Stimulated activated CD8-positive, alpha-beta memory T cell treated with anti-CD3 and anti-CD28 coated beads, Interleukin-2, amount 100 ng/mL, for 1 hour (primary cell): ENCODE measurements at places on chromosomes 12 and 14.
A peak's percentile ranks its signal among the peaks of the same experiment; 100 is the strongest.

GRCh38 chr14:20613094-20614037, 22.2 kb upstream of the RNASE12 start:
- peak; percentile 61 for DNase-seq

DNA sequence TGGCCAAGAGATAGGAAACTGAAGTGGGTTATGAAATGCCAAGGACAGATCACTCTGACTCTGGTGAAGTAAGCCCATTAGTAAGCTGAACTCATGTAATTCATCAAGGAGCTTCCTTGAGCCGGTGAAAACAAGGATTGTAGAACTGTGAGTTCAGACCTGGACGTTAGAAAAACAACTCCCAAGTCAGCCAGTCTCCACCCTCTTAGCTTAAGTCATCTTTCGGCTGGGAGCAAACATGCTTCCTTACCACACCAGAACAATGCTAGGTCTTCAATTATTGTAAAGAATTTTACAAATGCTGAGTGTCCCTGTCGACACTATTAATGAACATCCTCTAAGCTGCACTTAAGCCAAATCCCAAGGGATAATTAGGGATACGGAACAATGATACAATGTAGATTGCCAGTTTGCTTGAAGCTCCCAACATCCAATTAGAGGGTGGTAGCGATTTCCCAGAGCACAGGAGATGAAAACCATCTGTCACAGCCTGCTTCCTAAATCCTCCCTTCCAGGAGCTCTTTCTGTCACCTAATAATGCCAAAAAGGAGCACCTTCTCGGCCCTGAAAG, 45.7 kb upstream of the VASH1 start:
- DNase-seq = no peak

DNA sequence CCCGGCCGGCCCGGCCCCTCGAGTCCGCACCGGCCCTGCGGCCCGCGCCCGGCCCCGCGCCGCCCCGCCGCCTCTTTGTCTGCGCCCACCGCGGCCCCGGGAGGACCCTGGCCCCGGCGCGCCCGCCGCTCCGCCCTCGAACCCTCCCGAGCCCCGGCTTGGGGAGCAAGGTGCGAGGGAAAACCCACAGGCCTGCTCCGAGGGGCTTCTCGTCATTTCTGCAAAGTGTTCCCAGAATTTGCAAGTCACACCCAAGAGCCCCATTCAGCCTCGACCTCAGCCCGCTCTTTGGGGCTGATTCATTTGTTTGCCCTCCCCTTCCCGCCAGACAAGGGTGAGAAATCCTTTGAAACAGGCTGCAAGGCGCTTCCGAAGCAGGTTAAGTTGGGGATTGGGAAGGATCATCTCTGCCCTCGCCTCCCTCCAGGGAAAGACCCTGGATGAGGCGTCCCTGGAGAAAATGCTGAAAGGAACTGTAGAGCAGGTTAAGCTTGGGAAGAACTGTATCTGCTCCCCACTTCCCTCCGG, 325 bp upstream of the CLIP1 start:
- DNase-seq = peak; percentile 9

DNA sequence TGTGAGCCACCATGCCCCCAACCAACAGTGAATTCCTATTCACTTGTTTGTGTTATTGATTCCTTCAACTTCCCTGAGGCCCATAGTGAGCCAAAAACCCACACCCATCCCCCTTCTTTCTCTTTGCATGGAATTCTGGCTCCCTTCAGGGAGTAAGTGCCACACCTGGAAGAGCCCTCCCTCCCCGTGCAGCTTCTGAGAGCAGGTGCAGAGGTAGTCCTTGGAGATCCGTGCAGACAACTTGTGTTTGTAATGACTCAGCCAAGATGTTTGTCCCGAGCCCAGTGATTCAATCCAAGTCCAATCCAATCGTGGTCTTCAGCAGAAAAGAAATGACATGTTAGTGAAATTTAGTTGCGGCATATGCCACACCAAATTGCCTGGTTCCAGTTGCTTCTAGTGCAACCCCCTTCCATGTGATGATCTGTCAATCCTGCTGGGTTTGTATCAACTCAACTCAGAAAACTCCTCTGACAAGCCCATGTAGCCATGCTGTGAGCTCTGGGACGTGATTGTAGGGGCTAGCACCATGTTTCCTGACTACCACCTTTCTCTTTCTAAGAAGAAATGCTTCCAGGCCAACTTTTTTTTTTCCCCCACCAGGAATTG, 27.5 kb downstream of the GPRC5A start:
- no peak for DNase-seq

GRCh38 chr14:84584511-84584910, 945.4 kb upstream of the FLRT2 start:
- DNase-seq = no peak

DNA sequence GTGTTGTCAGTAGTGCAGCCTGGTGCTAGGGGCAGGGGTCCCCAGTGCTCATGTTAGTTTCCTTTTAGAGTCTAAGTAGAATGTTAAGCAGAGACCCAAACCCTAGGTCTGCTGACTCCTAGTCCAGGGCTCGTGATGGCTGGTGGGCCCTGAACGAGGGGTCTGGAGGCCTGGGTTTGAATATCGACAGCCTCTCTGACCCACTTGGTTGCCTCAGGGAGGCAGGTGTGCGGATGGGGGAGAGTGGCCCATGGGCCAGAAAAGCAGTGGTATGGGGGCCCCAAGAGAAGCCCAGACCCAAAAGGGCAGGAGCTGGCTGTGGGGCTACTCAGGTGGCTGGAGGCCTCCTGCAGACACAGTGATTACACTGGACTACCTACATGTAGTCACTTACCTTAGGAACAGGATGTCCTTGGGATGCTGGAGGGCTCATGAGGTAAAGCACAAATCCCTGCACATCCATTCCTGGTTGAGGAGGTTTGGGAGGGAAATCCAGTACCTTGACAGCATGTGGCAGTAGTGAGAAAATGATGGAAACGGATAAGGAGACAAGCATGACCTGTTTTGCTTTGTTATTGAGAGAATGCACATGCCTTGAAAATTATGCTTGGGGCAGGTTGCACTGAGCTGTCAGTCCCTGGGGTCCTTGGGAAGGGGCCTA, 1.7 kb upstream of the SLC25A29 start:
- DNase-seq = no peak

- DNase-seq = no peak
These were observed 2.7 kb downstream of the PTHLH start for GRCh38 chr12:27969624-27970400.

DNA sequence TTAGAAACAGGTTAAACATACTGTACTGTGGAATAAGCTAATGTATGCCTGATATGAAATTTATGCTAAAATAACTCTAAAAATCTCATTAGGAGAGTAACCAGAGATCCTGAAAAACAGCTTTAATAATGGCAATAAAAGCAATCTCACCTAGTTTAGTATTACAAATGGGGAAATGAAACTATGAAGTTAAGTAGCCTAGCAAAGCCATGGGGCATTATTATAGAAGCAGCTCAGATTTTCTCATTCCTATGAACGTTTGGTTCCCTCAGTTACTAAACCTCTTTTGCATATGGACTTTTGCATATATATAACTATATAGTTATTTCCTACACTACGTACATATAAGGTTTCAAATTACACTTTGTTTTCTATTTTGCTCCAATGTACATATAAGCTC, 25.0 kb upstream of the APPL2 start:
- DNase-seq = no peak

DNA sequence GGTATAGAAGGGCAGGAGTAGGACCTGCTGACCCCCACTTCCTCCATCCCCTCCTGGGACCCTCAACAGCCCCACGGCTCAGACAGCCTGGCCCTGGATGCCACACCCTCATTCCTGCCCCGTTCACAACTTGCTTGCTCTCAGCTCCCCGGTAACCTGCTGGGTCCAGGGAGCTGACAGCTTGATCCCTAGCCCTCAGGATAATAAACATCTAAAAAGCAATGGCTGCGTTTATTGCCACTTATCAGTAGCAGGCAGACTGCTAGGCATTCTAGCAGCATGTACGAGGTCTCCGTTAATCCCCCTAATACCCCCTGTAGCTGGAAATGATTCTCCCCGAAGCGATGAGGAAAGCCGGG, 24.3 kb upstream of the RPLP0 start:
- DNase-seq = no peak

GRCh38 chr12:92010853-92011701, 134.6 kb downstream of the BTG1 start:
- DNase-seq = no peak

DNA sequence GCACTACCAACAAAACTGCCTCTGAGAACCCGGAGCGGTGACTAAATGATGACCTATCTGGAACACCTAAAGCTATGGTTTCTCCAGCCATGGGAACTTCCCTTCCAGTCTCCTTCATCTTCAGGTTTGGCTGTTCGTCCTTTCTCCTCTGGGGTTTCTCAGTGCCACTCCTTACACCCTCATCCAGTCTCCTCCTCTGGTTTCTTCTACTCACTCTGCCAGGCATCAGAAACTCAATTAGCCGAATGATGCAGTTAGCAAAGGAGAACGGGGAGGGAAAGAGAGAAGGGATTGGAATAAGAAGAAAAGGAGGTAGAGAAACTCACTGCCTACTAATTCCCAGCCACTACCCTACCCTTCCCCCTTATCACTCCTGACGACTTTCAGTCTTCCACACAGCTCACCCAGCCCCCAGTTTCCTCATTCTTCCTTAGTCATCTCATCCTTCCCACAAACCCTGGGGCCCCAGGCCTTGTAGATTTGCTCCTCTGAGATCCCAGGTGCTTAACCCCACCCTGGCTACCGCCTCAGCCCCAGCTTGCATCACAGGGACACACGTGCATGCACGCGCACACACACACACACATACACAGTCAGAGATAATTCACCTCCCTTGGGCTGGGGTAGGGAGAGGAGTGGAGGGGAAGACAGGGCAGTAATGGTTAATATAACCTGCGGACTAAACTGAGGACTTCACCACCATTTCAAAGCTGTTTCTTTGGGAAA, 13.0 kb downstream of the FGD6 start:
- no peak for DNase-seq

- DNase-seq = no peak
These were observed 28.3 kb downstream of the XRCC3 start for GRCh38 chr14:103686831-103687485.

GRCh38 chr14:55000381-55000780, 26.5 kb downstream of the WDHD1 start:
- DNase-seq = no peak

DNA sequence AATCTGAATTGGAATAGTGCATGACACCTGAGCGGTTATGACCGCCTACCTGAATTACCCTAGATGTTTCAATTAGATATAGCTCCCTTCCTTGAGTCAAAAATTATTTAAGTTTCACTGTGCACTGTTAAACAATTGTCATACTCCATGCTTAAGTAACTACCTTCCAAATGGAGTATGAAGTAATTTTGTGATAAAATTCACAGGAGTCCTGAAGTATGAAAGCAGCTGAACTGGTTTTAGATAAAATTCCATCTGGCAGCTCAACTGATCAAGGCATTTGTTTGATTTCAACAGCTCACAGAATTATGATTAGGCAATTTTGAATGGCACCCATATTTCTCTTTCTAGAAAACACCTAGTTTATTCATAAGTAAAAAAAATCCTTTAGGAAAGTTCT, 19.5 kb downstream of the PRICKLE1 start:
- no peak for DNase-seq

DNA sequence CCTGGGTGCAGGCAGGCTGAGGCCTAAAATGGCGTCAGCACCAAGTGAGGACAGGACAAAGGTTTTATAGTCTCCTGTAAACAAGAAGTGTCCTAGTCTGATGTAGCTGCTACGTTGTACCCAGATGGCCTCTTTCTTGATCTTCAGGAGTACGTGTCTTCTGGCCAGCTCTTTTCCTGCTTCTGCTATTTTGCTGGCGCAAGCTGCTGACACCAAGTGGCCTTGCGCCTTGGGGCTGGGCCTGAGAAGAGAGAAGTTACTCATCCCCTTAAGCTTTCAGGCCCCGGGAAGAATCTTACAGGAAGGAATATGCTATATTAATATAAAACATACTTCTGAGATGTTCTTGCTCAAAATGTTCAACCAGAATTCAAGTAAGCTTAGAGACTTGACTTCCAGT, 605.2 kb downstream of the GALC start:
- no peak for DNase-seq

- DNase-seq = no peak
These were observed 29.9 kb upstream of the TEX22 start for GRCh38 chr14:105368426-105368825.
